Activated T-cell treated with anti-CD3 and anti-CD28 coated beads, Interleukin-2, amount 50 U/mL, for 48 hours (primary cell): ENCODE measurements at places on chromosomes 12 and 14.

DNA sequence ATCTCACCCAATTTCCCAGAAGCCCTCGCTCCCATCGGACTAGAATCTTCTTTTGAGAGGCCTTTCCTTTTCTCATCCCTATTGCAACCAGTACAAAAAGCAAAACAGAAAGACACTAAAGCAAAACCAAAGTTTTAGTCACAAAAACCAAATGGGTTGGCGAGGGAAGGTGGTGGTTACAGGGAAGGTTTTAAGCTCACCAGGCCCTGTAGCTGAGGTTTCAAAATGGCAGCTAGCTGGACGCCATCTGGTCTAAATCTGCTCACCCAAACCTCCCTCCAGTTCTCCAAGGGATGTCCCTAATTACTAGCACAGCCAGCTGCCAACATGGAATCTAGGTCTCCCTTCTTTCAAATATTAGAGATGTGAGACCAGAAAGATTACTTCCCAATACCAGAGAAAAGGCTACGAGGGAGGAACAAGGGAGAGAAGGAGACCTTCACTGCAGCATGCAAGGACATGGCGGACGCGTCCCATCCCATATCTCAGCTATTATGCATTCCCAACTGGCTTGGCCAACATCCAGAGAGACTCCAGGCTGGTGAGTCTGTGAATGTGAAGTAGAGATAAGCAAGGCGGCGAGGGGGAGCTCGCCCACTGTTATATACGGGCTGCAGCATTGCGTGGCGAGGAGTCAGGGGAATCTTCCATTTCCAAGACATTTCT, 70.8 kb downstream of the DPF3 start:
- DNase-seq: no peak

GRCh38 chr12:25320123-25321006, 69.6 kb upstream of the KRAS start:
- DNase-seq: peak; percentile 35

- DNase-seq: no peak
Measured at GRCh38 chr14:105479431-105480158, 5.0 kb downstream of the CRIP2 start.

- peak; percentile 75 for DNase-seq
Measured at GRCh38 chr12:112992541-112993398, 14.5 kb downstream of the OAS2 start.

- DNase-seq: no peak
Measured at GRCh38 chr14:58772116-58772515, 134.4 kb downstream of the DACT1 start.

- no peak for DNase-seq
Measured at GRCh38 chr12:26740991-26741390, 92.0 kb downstream of the ITPR2 start.

DNA sequence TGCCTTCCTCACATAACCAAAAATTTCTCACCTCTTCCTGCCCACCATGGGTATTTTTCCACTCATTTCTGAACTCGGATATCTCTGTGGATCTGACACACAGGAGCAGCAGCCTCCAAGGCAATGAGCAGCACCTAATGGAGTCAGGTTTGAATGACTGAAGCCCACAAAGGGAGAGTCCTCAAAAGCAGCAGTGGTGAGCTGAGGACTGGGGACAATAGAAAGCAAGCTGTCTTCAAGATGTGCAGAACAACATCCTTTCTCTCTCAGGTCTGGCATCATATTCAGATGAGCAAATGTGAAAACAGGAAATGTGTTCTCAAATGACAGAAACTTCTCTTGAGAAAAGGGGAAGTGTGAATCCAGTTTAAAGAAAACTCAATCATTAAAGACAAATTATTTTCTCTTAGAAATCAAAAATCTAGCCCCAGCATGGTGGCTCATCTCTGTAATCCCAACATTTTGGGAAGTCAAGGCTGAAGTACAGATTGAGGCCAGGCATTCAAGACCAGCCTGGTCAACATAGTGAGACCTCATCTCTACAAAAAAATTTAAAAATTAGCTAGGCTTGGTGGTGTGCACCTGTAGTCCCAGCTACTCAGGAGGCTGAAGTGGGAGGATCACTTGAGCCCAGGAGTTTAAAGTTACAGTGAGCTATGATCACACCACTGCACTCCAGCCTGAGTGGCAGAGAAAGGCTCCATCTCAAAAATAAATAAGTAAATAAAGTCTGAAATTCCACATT, 54.2 kb downstream of the C12orf42 start:
- peak; percentile 32 for DNase-seq

GRCh38 chr12:76628745-76629144, 69.2 kb upstream of the OSBPL8 start:
- DNase-seq: no peak

DNA sequence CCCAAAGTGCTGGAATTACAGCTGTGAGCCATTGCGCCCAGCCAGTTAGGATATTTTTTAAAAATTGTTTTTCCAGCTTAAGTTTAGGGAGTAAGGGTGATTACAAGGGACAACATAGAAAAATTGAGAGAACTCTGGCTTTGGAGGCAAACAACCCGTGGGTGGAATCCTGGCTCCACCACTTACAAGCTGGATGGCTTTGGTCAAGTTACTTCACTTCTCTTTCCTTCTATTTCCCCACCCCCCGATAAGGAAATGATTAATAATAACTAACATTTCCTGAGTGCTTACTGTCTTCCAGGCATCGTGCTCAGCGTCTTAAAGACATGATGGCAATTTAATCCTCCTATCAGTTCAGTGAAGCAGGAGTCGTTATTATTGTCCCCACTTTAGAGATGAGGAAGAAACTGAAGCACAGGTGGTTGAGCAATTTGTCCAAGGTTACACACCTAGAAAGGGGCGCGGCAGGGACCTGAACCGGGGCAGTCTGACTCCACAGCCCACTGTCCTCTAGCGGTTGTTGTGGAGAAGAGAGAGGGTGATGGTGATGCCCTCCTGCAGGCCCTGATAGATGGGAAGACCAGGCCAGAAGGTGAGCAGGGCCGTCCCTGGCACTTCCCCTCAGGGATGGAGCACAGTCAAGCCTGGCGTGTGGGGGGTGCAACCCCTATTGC, 16.7 kb upstream of the FAIM2 start:
- no peak for DNase-seq

DNA sequence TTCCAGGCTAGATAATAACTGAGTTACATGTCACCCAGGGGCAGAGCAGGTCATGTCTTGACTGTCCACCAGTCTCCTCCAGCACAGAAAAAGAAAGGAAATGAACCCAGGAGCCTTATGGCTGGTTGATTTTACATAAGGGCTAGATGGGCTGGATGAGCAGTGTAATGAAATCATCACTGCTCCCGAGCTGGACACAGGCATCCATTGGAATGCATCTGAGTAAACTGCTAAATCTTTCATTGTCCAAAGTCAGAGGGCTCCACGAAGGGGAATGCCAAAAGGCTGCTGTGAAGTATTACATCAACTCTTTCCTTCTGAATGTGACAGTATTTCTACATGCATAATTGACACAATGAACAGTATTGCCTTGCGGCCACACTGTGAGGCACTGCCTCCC, 30.1 kb upstream of the TSPAN11 start:
- no peak for DNase-seq

GRCh38 chr14:72673179-72673578, 220.7 kb downstream of the DPF3 start:
- no peak for DNase-seq

DNA sequence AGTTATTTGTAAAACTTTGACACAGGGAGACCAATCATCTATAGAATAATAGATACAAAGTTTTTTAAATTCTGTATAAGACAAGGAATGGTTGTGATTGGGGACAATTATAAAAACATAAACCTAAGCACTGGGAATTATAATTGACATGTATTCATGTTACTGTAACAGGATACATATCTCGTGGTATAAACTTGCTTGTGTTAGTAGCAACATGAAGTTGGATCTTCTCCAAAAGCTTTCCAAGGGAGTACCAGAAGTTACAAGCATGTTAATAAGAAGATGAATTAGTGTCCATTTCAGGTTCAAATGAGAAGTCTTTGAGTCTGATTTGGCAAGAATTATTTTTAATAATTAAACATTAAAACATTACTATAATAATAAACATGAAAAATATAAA, 42.2 kb downstream of the CDKL1 start:
- no peak for DNase-seq

- no peak for DNase-seq
Measured at GRCh38 chr12:115095073-115095748, 411.2 kb upstream of the TBX3 start.

DNA sequence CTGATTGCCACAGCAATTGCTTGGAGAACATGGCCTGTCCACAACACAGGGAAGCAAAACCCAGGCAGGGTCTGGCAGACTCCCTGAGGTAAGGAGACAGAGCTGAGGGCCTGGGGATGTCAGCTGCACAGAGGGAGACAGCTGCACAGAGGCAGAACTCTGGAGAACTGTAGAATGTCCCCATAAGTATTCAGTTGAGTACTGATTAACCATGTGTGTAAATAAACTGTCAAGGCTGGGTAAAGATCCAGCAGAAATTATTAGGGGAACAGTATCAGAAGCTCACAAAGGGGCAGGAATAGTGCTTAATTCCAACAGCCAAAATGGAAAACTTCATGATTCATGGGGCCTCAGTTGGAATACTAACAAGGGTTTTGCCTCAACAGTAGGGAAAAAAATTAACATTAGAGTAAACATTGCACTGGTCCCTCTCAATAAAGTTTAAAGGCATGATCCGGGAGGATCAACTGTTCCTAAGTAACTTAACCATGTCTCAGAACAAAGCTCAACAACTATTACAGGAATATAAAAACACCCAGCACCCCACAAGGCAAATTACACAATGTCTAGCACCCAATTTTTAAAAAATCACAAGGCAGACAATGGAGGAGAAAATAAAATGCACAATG, 201.3 kb upstream of the RASSF8 start:
- DNase-seq: no peak

- DNase-seq: no peak
Measured at GRCh38 chr14:75494896-75495295, 27.4 kb upstream of the BATF start.

DNA sequence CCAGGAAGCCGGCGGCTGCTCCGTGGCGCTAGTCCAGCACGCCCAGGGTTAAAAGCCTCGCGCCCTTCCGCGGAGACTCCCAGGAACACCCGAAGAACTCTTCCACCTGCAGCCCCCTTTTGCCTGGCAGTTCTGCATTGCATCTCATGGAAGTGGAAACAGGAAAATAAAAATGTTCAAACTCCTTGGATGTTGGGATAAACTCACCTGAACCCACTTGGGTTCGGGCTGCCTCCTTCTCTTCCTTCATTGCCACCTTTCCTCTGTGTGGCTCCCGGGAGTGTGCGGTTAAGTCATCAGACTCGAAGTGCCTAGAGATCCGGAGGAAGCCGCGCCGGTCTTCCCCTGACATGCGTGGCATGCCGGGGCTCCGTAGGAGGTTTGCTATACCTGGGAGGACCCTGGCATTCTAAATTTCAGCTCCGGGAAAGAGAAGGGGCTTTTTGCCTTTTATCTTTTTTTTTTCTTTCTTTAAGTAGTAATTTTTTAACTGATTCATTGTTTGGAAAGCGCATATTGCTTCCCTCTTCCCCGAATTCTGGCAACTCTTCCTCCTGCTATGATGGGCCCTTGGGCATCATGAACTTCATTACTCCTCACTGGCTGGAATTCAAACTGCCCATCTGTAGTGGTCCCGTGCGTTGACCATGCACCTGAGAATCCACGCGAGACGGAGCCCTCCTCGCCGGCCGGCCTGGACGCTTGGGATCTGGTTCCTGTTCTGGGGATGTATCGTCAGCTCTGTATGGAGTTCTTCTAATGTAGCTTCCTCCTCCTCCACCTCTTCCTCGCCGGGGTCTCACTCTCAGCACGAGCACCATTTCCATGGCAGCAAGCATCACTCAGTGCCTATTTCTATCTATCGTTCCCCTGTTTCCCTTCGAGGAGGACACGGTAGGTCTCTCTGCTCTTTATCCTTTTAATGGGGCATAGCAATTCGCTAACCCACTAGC, 931.4 kb downstream of the DIO2 start:
- DNase-seq: no peak

GRCh38 chr12:49901026-49901425, 2.7 kb downstream of the FAIM2 start:
- no peak for DNase-seq

- DNase-seq: peak; percentile 16
Measured at GRCh38 chr14:61469781-61470180, 148.4 kb downstream of the PRKCH start.

DNA sequence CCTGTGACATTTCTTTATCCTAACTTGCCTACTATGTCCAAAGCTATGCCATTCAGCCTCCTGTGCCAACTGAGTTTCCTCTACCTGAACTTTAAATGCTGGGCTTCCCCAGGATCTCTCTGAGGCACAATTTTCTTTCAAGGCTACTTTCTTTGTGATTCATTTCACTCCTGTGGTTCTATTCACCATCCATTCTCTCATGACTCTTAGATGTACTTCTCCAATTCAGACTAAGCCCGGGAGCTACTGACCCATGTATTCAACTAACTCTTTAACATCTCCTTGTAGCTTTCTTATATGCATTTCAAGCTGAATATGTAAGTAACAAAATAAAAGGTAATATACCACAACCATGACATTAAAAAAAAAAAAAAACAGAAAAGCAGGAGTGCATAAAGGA, 738.9 kb upstream of the USP15 start:
- DNase-seq: no peak

GRCh38 chr14:30869551-30870155, 4.7 kb upstream of the COCH start:
- no peak for DNase-seq

DNA sequence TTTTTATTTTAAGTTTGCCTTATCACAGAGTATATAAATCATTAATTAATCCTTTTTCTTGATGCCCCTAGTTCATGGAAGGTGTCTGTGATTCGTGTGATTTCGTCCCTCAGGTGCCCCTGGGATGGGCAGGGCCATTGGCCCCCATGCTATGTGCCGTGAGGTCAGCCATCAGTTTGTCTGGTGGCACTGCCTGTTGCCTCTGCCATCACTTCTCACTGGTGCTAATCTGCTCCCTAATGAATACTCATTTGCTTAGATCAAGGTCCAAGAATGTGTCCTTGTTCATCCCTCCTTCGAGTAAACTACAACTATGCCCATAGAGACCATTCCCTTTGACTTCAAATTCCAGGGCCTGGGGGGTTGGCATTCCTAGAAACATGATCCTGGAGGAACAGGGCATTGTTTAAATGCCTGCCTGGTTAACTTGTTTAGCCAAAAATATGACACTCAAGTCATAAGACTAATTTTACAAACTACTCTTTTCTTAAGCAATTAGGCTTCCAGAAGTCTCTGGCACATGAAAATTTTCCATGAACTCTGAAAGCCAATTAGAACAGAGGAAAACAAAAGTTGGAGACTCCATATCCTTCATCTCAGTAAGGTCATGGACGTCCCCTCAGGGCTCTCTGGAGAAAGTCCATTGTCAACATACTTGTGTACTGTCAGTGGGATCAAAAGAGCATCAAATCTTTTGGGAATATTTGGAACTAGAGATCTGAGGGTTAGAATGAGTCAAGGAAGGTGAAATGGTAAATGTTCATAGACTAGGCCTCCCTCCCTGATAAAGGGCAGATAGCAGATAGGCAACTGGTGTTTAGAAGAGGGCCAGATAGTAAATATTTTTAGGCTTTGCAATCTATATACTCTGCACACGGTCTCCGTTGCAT, 90.9 kb upstream of the PLXNC1 start:
- DNase-seq: no peak

- DNase-seq: no peak
Measured at GRCh38 chr14:53002576-53002975, 51.7 kb upstream of the FERMT2 start.

GRCh38 chr14:76867516-76868453, 41.6 kb downstream of the LRRC74A start:
- peak; percentile 52 for DNase-seq

GRCh38 chr12:114404083-114404925, 1.6 kb downstream of the TBX5 start:
- DNase-seq: no peak

GRCh38 chr12:90167518-90168208, 459.0 kb upstream of the ATP2B1 start:
- no peak for DNase-seq

- DNase-seq: no peak
Measured at GRCh38 chr12:15278816-15279658, 43.3 kb upstream of the PTPRO start.
